GM10248 (cell line): ENCODE measurements at places on chromosomes 2 and 18.

DNA sequence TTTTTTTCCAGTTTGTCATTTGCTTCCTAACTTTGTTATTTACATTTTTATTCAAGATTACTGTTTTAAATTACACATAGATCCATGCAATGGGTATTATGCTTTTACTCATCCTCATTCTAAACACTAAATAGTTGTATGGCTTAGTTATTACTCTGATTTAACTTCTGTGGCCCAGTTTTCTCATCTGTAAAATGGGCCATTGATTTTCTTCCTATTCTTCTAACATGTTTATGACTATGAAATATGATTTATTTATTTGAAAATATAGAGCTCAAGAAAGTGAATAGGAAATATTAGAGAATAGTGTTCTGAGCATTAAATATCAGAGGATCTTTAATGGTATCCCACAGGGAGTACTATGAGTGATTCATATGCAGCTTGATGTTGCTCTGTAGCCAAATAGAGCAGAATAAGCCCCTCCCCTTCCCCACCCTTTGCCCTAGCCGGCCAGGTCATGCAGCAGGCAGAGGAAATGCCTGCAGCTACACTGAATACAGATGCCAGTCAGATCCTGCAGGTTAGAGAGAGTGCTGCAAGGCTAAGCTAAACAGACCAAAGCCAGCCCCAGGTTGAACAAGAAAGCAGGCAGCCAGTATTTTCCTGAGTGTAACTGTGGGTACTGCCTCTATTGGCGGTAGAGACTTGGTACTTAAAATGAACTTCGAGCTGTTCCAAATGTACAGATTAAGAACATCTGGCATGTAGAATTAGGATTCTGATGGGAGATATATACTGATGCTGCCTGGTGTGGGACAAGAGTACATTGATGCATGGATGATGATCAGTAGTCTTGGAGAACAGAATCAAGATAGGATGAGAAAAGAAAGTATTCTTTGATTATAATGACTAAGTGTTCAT lies 11.7 kb upstream of the ACYP2 start:
- no peak for DNase-seq

DNA sequence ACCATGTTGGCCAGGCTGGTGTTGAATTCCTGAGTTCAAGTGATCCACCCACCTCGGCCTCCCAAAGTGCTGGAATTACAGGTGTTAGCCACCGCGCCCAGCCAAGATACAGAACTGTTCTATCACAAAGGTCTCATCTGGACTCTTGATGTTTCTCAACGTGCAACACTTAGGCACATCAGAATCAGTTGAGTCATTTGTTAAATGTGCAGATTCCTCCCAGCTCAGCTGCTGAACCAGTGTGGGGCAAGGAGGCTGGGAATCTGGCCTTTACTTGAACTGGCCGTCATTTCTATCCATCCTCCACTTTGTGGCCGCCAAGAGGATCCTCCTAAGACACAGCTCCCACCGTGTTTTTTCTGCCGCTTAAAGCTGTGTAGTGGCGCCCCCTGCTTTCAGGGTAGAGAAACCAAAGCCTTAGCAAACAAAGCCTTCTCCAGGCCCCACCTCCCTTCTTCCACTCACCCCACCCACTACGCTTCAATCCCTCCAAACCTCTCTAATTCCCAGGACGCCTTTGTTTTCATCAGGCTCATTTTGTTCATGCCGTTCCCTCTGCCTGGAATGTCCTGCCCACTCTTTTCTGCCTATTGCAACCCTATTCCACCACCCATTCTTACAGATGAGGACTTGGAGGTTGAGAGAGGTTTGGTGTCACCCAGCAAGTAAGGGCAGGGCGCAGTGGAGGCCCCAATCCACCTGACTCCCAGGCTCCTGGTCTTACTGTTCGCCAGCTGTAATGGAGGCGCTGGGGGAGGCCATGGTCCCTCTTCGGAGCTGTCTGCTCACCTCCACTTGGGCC lies 776 bp upstream of the SPEG start:
- no peak for DNase-seq

DNA sequence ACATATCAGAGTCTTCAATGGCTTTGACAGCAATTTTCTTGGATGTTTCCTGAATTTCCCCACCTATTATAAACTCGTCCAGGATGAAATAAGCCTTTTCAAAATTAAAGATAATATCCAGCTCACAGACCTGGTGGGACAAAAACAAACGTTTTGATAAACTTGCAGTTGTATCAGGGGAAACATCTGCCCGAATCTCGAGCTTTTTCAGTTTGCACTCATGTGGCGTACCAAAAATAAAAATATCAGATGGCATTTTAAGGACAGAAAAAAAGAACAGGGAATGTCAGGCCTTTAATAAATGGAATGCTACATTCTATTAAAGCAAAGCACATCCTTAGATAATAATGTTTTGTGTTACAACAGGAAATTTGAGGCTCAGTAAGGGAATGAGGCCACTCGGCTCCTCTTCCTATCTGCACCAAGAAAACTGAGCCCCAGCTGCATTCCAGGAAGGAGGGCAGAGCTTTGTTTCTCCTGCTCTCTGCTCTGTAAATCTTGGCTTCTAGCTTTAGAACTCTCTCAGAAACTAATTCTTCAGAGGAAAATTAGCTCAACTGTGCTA lies 72.1 kb downstream of the AP1S3 start:
- no peak for DNase-seq

DNA sequence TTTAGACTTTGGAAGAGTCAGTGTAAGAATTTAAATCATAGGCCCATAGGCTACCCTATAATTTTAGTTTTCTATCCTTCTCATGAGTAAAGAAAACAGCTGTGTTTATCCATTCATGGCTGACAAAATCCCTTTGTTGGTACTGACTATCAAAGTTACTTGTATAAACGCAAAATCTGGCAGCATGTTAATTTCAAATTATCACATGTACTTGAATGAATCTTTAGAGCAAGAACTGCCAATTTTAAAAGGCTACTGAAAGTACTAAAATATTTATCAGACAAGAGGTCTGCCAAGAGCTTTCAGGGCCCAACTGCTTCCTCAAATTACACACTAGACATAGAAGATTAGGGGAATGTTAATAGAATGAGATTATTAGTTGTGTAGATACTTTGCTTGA lies 66.6 kb downstream of the MYL12B start:
- DNase-seq: no peak

DNA sequence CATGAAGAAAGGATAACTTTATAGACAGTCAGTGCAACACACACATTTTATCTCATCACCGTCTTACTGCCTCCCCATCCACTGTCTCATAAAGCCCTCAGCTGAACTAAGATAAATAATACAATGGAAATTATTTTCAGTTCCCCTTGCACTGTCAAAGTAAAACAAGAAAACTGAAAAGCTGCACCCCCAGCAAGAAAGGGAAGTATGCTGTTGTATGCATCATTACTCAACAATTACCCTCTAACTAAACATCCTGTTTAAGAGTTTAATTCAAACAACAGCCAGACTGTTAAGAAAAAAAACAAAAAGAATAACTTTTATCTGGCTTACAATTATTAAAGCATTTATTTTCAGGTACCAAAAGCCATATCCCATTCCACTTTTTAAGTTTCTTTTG lies 25.0 kb downstream of the MPPE1 start:
- DNase-seq: peak; percentile 73

DNA sequence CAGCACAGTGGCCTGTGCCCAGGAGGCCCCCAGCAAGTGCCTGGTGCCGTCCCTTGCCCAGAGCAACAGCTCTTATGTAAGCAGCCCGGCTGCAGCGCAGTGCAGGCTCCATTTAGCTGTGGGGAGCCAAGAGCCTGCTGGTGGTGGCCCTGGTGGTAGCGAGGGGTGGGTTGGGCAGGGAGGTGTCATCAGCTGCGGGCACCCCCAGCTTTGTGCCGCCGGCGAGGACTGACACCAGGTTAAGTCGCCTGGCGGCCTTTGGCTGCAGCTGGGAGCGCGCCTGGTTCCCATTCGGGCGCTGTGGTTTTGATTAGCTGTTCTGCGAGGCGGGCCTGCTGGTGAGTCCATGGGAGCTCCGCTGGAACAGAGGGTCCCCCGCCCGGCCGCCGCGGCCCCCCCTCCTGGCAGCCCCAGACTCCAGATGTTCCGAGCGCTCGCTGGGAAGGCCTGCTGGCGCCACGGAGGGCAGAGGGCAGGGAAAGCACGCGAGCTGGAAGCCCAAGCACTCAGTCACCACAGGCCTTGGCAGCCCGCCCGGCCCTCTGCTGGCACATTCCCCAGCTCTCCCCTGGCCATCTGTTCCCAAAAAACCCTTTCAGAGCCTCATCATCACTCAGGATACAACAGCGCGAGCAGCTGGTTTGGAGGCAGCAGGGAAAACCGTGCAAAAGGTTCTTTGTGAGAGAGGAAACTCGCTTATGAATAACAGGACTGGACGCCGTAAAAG lies 18.4 kb downstream of the ATOH8 start:
- DNase-seq: no peak

- DNase-seq: peak; percentile 87
Measured at GRCh38 chr2:30336978-30337841, 105.9 kb downstream of the LBH start.

GRCh38 chr18:12307701-12308385 lies at the start of gene TUBB6:
TUBB6 (plus strand) TSS chr18:12308241; CDS start chr18:12308293, 52 bp downstream.
- peak; percentile 91 for DNase-seq

DNA sequence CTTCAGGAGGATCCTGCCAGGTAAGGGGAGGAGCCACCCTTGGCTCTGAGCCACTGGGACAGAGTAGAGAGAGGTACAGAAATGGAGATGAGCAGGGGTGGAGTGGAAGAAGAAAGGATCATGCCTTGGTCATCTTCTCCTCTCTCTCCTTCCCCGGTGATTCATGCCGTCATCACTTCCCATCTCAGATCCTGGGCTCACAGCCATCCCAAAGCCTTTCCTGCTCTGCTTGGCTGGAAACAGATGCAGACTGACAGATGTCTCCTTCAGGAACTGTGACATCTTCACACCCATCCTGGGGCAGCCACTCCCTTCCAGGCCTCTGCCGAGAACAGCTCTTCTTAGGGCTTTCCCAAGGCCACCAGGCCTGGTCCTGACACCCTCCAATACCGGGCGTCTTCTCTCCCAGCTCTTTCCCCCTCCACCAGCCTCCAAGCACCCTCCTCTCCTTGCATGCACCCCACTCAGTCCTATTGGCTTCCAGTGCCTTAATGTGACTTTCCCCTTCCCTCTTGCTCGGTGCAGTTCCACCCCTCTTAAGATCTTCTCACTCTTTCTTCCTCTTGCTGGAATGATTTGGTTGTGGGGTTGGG lies 58.3 kb upstream of the TNP1 start:
- DNase-seq: no peak

DNA sequence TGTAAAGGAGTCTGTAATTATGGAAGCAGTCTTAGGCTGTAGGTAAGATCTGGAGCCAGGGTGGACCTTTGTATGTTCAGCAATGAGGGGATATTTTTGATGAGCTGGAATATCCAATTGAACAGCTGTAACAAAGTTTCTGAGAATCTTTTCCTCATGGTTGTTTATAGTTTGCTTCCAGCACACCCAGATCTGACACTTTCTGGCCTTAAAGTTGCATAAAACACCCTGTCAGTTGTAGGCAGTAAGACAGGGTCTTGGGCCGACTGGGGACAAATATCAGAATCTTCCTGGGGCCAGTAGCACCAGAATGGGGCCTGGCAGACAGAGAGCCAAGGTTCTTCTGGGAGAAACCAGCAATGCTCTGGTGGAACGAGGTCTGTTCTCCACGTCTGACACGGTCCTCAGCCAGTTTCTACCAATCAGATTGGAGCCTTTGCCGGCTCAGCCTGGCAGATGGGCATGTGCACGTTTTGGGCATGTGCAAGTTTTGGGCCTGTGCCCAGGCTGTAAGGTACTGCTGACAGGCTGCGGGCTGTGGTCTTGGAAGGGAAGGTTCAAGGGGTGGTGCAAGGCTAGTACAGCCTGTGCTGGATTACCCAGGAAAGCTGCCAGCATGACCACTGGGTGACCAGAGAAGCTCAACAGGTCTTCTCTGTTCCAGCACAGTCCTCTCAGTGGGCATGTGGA lies 89.8 kb downstream of the PRKCE start:
- no peak for DNase-seq

- DNase-seq: no peak
Measured at GRCh38 chr18:26017929-26018328, 72.5 kb downstream of the SS18 start.
